ENCODE measurements at places on chromosomes 16 and 17.

DNA sequence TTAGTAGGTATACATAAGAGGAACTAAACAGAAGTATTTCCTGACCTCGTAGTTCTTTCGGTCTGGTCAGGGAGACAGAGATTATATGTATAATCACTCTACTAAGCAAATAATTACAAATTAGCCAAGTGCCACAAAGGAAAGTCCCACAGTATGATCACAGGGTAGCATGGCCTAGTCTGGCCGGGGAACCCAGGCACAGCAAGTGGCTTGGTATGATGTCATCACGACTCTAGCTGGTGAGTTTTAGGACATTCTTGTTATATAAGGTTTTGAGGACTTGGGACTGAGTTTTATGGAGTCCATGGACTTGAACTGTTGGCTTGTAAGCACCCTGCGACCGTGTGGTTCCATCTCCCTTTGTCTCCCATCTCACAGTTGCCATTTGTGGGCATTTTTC, 316.5 kb upstream of the ZFHX3 start:
- DNase-seq: no peak

DNA sequence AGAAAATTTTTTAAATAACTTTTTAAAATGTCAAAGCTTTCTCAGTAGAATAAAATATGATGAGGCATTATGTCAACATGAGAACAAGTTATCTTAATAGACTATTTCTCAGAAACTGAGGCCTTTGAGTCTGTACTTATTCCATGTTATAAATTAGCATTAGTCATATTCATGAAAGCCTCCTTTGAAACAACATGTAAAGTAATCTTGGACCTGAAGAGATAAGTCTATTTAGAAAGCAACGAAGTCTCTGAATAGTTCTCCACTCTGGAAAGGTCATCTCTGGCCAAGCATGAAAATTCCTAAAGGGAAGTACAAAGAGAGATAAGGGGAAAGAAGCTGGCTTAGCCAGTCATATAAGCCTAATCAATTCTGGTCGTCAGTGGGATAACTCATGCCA, 150.8 kb downstream of the CYB561 start:
- DNase-seq: no peak

- DNase-seq: peak; percentile 12
Observed at GRCh38 chr17:40551091-40551878, 14.0 kb downstream of the CCR7 start.

GRCh38 chr17:74414510-74414909, 17.4 kb upstream of the GPRC5C start:
- no peak for DNase-seq

GRCh38 chr16:22190081-22190775, 15.8 kb upstream of the EEF2K start:
- DNase-seq: peak; percentile 95

DNA sequence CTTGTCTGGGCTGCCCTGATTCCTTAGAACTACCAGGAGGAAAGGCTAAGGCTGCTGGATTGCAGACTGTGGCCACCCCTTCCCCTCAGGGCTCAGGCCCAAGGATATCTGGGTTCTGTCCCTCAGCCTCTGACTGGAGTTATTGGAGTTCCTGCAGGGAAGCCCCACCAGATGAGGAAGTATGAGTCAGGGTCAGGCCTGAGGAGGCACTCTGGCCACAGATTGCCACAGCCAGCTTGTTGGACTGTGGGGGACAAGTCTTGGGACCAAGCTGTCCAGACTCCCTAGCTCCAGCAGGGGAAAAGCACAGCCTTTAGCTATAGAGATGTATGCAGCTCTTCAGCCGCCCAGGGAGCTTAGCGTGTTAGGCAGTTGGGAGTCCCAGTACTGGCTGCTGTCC, 381.9 kb upstream of the TOM1L1 start:
- DNase-seq: no peak

DNA sequence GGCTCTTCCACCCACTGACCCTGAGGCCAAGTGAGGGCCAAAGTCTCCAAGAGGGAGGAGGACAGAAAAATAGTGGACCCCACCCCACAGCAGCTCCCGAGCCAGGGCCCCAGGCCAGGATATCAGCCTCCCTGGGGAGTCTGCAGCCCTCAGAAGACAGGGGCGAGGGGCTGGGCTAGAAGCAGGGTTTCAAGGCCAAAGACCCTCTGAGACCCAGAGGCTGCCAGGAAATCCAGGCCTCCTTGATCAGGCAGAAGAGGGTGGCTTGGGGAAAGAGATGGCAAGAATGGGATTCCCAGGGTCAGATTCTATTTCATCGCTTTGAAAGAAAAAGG, 156.1 kb downstream of the ZNF423 start:
- no peak for DNase-seq

DNA sequence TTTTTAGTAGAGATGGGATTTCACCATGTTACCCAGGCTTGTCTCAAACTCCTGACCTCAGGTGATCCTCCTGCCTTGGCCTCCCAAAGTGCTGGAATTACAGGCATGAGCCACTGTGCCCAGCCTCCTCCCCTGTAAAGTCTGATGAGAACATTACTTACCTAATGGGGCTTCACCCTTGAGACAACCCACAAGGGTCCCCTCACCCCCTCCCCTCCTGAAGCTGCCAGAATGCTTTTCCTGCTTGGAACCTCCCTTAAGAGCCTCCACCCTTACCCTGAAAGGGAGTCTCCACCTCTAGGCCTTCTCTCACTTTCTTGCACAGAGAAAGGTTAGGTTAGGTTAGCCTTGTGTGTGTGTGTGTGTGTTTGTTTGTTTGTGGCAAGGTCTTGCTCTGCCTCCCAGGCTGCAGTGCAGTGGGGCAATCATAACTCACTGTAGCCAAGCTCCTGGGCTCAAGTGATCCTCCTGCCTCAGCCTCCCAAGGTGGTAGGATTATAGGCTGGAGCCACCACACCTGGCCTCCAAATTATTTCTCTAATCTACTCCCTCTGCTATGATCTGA, 8.9 kb downstream of the SLC5A11 start:
- no peak for DNase-seq

- peak; percentile 96 for DNase-seq
Observed at GRCh38 chr17:28318759-28319597, at the start of gene TMEM97. TSS of gene TMEM97 (plus strand) at chr17:28319200. CDS start at chr17:28319240, 40 bp downstream.

DNA sequence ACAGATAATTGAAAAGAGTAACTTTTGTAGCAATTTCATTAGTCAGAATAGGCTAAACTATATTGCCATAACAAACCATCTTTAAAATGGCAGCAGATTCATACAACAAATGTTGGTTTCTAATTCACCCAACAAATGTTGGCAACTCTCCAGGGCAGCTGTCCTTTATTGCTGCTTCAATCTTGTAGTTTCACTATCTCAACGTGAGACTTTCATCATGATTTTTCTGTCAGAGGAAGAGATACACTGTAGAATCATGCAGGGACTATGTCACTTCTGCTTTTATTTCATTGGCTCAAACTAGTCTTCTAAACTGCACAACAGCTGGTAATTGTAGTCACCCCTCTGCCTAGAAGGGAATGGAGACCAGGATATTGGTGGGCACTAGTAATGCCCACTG, 174.2 kb downstream of the TANC2 start:
- peak; percentile 13 for DNase-seq

DNA sequence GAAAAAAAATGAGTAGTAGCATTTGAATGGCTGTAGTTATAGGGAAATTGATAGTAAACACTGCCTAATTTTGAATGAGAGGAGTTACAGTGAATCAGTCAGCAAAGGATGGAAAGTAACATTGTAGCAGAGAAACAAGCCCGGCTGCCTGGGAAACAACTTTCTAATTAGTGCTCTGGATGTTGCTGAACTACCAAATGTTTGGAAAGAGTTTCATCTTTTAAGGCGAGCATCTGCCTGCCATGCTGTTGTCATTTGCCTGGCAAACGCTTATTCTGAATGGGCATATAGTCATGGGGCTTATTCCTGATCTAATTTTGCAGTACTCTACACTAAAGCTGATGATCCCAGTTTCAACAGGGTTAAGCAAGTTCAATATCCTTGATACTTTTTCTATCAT, 138.6 kb downstream of the CDH11 start:
- DNase-seq: no peak

DNA sequence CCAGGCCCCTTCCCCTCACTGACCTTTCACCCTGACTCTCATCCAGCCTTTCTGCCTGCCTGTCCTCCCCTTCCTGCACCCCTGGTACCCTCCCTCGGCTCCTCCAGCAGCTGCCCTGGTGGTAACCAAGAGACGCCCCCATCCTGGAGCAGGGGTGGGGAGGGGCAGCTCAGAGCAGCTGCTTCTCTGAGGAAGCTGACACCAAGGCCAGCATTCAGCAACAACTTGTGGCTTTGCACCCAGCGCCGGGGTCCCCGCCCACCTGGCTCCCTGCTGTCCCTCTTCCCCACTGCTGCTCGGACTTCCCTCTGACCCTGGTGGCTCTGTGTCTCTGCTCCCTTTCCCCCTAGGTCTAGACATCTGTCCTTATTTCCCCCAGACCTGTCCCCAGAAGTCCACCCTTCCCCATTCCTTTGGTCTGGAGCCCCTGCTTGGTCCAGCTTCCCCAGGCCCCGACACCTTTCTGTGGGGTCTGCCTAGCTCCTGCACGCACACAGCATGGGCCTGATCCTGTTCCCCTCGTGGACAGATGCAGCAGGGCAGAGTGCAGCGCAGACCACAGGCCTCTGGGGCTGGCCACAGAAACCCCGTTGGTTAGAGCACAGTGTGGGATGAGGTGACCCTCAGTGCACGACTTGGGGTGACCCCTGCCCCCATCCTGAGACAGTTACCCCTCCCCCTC, 1.2 kb upstream of the ATP2A1 start:
- no peak for DNase-seq

DNA sequence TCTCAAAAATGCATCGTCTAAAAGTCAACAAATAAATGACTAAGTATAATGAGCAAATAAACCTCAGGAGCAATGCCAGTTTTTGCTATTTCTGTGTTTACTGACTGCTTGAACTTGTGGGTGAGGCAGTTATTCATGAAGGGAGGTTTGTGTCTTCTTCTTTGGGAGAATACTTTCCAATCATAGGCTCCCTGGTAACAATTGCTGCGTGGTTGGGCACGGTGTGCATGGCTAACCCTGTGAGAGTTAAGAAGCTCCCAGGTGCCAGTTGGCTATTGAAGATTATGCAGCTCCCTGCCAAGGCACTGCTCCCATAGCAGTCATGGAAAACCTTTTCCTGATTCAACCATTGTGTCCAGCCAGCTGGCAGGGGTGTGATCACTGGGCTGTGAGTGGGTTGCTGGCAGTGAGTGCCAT, 775.9 kb upstream of the GOT2 start:
- no peak for DNase-seq

DNA sequence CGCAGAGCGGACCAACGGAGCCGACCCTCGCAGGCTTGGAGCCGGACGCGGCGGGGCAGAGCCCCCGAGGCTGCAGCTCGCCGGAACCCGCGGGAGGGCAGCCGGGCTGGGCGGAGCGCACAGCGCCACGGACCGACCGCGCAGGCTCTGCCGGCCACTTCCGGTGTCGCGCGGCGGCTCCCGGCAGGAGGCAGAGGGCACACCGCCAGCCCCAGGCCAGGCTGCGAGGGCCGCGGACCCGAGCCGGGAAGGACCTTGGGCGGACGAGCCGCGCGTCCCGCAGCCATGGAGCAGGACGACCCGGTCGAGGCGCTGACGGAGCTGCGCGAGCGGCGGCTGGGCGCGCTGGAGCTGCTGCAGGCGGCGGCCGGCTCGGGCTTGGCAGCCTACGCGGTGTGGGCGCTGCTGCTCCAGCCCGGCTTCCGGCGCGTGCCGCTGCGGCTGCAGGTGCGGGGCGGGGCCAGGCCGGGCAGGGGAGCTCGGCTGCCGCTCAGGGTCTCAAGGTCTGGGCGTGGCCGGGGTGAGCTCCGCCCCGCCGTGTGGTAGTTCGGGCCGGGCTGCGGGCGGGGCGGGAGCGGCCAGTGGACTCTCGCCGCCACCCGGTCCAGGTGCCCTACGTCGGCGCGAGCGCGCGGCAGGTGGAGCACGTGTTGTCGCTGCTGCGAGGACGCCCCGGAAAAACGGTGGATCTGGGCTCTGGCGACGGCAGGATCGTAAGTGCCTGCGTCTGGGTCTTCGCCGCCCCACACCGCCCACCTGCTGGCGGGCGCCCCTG, at the start of gene ANTKMT:
Gene ANTKMT (plus strand): TSS at position 157 of the 775 bp plus-strand sequence. CDS start 129 bp downstream, at position 286.
- DNase-seq: peak; percentile 84

DNA sequence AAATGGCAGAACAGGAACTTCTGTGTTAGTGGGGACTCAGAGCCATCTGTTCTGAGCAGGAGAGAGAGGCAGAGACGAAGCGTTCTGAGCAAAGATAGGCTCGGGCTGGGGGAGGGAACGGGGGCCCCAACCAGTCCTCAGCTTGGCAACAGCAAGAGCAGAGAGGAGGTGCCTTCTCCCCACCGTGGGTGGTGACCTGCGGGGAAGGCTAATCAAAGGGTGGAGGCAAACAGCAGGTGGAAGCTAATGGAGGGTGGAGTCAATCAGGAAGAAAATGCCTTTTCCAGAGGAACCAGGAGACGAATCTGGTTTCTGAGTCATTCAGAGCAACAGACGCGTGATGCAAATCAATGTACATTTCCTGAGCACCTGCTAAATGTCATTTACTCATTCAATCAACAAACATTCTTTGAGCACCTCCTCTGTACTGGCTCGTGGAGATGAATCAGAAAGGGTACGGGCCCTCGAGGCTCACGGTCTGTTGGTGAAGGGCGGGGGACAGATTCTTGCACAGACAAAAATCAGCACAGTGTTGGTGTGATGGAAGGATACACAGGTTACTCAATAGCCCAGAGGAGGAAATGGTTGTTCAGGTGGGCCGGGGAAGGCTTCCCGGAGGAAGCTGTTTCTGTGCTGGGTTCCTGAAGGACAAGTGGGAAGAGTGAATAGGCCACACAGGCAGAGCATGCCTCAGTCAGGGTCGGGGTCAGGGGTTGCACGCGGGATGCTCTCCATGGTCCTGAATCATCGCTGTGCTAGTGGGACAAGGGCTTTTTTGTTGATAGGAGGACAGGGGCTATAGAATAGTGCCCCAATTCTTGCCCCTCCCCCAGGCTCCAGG, 5.7 kb upstream of the SPNS2 start:
- peak; percentile 52 for DNase-seq

GRCh38 chr17:38584350-38584925, 21.3 kb downstream of the SRCIN1 start:
- peak; percentile 73 for DNase-seq

- no peak for DNase-seq
Observed at GRCh38 chr17:81514489-81514738, 1.8 kb upstream of the ACTG1 start.

- no peak for DNase-seq
Observed at GRCh38 chr17:77631307-77631706, 327.2 kb upstream of the TNRC6C start.

- no peak for DNase-seq
Observed at GRCh38 chr17:13244513-13244912, 226.7 kb upstream of the ELAC2 start.

DNA sequence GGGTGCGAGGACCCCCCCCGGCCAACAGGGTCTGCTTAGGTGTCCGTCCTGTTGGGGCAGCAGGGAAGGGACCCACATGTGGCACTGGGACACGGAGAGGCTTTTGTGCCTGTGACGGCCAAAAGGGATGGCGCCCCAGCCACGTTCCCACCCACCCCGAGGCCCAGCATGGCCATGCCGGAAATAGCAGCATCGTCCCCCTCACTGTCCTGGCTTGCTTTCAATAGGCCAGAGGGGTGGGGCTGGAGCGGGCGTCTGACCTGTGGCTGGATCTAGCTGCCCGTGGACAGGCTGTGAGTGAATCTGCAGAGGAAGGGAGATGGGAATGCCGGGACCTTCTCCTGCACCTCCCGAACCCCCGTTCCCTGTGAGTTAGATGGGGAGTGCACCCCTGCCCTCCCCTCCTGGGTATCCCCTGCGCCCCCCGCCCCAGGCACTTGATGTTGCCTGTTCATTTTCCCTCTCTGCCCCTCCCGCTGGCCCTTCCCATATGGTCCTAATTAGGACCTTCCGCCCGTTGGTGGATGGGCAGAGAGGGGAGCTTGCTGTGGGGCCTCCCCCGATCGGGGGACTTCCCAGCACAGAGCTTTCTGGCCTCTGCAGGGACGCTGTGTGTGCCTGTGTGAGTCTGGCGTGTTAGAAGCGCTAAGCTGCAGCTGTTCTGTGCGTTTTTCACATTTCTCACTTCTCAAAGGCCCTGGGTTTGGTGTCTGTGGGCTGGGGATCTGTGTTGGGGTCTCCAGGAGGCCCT, 292.8 kb downstream of the SEC14L1 start:
- peak; percentile 69 for DNase-seq

Data from activated CD4-positive, alpha-beta memory T cell treated with anti-CD3 and anti-CD28 coated beads for 36 hours (primary cell).